ENCODE measurements at places on chromosomes 6 and 20. TPM values are rescaled to one million over a fixed set of nuclear protein-coding genes. Genes with fewer than 3 reads are reported as not detected.

GRCh38 chr6:113115196-113115595, 741.9 kb upstream of the MARCKS start:
- ATAC-seq: no peak

DNA sequence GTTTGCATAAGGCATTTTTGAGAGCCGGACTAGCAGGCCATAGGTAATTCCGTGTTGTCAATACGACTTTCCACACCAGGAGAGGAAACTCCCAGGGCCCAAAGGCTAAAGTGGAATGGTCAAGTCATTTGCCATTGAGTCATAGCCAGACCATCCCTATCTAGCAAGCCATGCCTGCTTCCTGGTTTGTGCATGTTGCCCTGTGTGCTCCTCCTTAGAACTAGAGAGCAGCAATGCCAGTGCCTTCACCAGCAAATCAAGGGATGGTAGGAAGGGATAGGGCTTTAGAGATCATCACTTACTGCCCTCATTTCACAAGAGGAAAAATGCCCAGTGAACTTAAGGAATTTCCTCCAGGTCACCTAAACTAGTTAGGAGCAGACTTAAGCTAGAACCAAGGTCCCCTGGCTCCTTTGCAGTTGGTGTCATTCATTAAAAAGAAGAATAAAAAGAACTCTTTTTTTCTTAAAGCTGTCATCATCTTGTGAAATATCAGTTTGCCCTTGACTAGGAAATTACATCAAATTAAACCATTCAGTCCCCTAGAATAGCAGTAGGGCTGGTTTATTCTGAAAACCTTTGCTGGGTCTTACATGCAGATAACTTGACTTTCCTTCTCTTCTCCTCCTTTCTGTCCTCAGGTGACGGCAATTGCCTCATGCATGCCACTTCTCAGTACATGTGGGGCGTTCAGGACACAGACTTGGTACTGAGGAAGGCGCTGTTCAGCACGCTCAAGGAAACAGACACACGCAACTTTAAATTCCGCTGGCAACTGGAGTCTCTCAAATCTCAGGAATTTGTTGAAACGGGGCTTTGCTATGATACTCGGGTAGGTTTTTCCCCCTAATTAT, 7.4 kb downstream of the TNFAIP3 start:
- ATAC-seq: no peak

DNA sequence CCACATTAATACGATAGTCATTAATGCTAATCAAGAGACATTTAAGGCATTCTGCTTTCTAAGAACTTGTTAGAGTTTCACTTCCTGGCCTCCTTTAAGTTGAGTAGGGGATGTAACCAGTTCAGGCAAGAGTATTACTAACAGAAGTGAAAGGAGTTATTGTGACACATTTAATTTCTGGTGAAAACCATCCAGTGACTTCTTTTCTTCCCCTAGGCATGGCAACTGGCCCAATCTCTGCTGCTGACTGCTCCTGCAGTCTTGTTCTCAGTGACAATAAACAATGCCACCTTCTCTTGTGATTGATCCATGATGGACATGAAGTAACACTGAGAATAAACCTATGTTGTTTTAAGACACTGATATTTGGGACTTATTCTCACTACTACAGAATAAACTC, 130.9 kb upstream of the DEFB112 start:
- no peak for ATAC-seq

GRCh38 chr6:122405417-122405816, 6.0 kb downstream of the HSF2 start:
- no peak for ATAC-seq

GRCh38 chr6:169428532-169428931, 174.9 kb upstream of the THBS2 start:
- ATAC-seq: no peak

Gene TTK
- total RNA-seq: 0.19 TPM

Gene FAM83B
- total RNA-seq: not detected

Gene FILIP1
- 39.0 TPM for total RNA-seq

Gene ADGRF4
- total RNA-seq: not detected

DNA sequence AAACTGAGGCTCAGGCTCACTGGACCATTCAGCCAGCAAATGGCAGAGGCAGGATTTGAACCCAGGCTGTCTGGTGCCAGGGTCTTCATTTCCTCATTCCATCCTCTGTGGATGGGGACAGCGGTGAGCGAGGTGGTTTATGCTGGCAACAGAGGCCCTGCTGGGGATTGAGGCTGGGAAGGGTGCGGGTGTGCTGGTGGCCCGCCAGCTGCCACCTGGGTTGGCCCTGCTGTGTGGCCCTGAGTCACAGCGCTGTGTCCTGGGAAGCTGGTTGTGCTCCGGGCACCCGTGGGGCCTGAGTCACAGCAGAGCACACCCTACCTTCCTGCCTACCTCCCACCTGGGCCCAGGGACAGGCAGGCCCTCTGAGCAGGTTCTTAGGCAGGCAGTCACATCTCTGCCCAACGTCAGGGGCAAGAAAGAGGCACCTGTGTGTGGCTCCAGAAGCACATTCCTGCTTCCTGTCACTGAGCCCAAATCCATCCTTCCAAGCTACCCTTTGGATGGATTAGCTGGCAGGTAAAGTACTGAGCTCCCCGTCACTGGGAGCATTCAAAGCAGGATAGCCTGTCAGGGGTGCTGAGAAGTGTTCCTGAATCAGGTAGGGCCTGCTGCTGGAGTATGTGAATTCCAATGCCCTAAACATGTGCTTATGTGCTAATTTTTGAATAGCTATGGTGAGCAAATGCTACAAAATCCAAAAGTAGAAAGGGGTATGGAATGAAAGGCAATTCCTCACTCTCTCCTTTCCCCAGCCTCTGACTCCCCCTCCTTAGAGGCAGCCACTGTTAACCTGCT, 53.9 kb downstream of the CEBPB start:
- no peak for ATAC-seq

DNA sequence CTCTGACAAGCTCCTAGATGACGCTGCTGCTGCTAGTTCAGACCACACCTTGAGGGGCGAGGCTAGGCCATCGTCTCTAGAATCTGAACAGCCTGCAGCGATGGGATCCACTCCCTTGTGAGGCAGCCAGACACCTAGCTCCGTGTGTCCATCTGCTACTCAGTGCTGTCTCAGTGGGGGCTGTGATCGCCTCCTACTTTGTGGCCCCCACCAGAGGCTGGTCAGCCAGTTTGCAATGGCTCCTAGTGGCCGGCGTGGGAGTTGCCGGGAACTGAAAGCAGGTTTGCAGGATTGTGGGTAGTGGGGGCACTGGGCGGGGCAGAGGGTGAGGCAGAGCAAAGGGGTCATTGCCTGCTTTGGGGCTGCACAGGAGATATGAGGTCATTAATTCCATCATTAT, 2.8 kb downstream of the CCN5 start:
- no peak for ATAC-seq

All from gastroesophageal sphincter (tissue), 4 donors.